Mesendoderm (in vitro differentiated cells): ENCODE measurements at places on chromosomes 3 and 15.

GRCh38 chr3:37137516-37137915 lies 36.9 kb downstream of the LRRFIP2 start:
- no peak for DNase-seq

DNA sequence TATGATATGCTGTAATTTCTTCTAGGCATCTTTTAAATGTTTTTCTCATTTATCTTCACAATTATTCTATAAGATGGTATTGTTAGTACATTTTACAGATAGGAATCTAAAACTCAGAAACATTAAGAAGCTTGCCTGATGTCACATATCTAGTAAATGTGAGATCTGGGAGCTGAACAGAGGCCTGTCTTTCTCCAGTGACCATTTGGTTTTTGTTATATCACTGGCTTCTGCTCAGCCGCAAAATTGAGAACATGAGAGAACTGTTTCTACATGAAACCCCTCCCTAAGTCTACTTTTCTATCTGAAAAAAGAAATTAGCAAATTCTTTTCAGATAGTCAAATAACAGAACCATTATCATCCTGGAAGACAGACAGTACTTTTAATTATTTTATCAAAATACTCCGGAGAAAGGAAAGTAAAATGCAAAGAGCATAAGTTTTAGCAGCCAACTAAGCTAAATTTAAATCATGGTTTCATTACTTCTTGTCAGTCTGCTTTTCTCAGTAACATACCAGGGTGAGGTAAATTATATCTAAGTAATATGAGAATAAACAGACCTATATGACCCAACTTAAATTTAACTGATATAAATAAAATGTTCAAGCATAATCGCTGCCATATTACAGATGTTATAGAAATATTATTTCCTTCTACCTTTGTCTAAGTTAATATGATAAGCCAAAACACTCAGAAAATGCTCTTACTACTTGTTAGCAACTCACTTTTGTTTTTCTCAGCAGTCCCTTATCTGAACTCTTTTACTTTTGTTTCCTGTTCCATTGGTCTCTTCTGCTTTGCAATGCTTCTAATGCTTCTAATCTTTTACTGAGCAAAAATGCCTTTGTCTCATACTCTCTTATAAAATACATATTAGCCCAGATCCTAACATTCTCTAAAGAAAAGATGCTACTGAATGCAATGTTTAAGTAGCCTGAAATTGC lies 68.0 kb upstream of the MBNL1 start:
- peak; percentile 13 for DNase-seq

DNA sequence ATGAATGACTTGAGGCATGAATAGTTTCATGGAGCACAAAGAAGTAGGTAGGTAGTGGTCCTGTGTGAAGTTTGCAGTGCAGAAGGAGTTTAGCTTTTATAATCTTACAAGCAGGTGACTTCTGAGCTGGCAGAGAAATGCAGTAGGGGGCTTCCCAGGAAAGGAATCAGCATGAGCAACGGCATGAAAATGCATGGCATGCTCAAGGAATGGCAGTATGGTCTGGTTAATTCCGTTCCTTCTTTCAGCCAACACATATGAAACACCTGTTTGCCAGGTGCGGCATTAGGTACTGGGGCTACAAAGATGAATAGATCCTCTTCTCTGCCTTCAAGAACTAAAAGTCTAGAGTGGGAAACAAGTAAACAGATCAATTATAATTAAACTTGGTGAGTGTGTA lies 138.0 kb upstream of the BHLHE40 start:
- DNase-seq: no peak

GRCh38 chr15:70091726-70092463 lies 5.8 kb downstream of the TLE3 start:
- DNase-seq: peak; percentile 87

DNA sequence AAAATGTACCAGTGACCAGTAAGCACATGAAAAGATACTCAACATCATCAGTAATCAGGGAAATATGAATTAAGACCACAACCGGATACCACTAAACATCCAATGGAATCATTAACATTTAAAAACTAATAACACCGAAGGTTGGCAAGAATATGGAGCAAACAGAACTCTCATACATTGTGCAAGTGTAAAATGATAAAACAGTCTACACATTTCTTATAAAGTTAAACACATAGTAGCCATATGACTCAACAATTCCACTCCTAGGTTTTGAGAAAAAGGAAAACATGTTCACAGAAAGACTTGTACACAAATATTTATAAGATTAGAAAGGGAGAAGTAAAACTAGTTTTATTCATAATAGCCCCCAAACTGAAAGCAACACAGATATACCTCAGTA lies 60.3 kb upstream of the SLCO2A1 start:
- DNase-seq: no peak

DNA sequence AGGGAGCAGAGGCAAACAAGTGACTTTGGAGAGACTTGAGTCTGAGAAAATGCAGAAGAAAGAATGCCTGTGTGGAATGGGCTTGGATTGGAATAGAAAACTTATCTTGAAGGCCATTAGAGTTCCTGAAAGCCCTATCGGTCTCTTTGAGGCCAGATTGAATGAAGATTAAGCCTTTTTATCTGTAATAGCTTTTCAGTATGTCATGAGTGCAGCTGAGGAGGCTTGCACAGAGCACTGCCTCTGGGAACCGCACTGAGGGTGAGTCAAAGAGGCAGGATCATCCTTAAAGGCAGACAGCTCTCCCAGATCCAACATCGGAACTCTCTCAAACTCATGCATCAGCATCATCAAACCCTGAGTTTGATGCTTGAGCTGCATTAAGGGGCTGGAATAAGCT lies 515.2 kb downstream of the NTRK3 start:
- DNase-seq: no peak

- no peak for DNase-seq
These were observed 243.5 kb upstream of the DCBLD2 start for GRCh38 chr3:99145031-99145430.

GRCh38 chr3:20999661-21000060 lies 751.3 kb downstream of the ZNF385D start:
- no peak for DNase-seq

GRCh38 chr3:33645060-33645647 lies 72.9 kb downstream of the CLASP2 start:
- DNase-seq: peak; percentile 75

- no peak for DNase-seq
These were observed 44.9 kb downstream of the FGF7 start for GRCh38 chr15:49467746-49468480.

GRCh38 chr15:69786136-69786701 lies 311.5 kb downstream of the TLE3 start:
- DNase-seq: no peak

- no peak for DNase-seq
These were observed 7.0 kb upstream of the NR2F2 start for GRCh38 chr15:96323319-96324145.

- no peak for DNase-seq
These were observed 543.7 kb downstream of the FHIT start for GRCh38 chr3:60707452-60708020.

DNA sequence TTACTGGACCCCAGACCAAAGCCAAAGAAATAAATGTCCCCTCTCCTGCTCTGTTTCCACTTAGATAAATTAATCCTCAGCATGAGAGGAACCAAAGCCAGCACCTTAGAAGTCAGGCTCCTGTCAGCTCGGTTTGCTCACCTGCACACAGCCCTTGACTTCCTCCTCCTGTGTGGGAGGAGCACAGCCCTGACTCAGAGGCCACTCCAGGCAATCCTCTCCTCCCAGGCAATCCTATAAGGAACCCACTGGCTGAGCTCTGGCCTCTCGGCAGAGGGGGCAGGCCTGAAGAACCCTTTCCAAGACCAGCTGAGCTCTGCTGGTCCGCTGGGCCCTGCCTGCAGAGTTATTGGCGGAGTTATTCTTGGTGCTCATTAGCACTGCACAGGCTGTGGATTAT lies 30.8 kb downstream of the LIPC start:
- peak; percentile 58 for DNase-seq

DNA sequence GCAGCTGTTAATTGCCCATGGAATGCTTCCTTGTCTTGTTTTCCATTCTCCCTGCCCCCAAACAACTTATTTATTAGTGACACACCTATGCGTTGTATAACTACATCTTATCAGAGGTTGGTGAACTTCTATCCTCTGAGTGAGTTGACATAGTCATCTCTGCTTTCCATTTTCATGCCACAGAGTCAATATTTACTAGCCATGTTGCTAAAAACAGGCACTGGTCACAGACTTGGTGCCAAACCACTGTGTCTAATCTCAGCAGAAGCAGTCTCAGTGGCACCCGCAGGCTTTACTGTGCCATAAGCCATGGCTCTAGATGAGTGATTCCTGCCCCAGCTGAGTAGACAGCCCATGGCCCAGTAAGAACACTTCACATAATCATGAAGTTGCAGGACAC lies 26.5 kb downstream of the DAPK2 start:
- DNase-seq: no peak

DNA sequence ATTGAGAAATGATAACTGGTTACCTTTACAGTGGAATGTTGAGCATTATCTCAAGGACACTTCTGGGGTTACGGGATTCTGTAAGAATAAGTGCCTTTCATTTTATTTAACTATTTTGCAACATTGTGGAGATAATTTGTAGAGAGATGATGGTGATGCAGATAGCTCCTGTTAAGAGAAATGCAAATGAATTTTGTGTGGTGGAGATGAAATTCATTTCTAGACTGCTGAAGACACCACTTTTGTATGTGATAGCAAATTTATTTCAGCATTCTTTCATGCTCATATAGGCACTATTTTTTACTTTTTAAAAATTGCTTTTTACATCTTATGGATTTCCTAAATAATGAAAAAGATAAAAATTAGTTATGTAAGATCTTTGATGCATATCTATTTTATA lies 463.3 kb upstream of the CBLB start:
- DNase-seq: no peak

DNA sequence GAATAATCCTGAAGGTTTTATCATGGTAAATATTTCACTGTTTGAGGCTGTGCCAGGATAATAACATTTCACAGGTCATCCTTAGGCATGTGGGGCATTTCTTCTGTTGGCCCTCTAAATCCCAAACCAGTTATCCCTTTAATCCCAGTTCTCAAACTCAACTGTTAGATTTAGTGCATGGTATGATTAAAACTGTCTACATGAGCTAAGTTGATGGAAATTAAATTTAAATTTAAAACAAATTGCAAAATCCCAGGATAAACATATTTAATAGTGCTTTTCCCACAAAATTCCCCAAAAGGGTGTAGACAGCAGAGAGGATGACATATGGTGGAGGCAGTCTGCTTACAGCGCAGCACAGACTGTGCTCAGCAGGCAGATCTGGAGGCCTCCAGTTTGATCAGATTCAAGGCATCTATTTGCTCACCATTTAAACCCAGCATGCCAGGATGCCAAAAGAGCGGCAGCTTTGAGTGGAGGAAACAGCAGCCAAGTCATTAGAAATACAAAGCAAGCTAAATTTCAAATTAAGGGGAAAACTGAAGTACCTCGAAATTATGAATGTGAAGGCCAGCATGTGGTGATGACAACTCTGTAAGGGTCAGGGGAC lies 325.8 kb downstream of the KCNH8 start:
- no peak for DNase-seq

GRCh38 chr15:89936786-89937265 lies 24.1 kb upstream of the ARPIN start:
- DNase-seq: no peak

DNA sequence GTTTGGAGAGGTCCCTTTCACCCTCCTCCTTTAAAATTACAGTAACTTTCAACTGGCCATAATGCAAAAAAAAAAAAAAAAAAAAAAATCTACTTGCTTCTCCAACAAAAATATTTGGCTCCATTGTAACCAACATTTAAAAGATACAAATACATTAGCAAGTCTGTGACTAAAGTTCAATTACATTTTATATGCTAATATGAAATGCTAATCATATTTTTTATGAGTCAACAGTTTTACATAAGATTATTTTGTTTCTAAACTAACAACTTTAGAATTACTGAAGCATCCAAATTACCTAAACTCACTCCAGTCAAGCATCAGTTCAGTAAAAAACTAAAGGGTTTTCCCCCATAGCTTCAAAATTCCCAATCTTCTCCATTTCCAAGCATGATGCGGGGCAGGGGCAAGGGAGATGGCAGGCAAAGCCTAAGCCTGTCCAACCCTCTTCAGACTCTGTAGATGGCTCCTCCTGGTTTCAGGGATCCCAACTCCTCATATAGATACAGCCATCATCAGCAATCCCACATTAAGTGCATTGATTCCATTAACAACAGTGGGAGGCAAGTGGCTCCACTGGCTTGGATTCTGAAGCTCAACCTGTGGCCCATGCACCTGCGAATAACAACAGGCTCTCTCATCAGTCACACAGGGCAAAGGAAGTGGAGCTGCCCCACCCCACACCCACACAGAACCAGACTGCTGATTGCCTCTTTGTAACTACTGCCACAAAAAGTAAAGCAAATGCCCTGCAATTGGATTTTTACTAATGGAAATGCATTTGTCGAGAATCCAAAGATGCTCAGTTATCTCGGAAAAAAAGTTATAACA lies 15.0 kb downstream of the SFMBT1 start:
- no peak for DNase-seq

- peak; percentile 4 for DNase-seq
These were observed 125.0 kb upstream of the TRIM42 start for GRCh38 chr3:140552898-140553297.

GRCh38 chr3:106288781-106289180 lies 420.0 kb upstream of the CBLB start:
- DNase-seq: no peak

GRCh38 chr15:69046781-69047180 lies 32.3 kb downstream of the NOX5 start:
- DNase-seq: no peak

- DNase-seq: peak; percentile 54
These were observed 195.1 kb downstream of the EPHA6 start for GRCh38 chr3:97009427-97010019.

DNA sequence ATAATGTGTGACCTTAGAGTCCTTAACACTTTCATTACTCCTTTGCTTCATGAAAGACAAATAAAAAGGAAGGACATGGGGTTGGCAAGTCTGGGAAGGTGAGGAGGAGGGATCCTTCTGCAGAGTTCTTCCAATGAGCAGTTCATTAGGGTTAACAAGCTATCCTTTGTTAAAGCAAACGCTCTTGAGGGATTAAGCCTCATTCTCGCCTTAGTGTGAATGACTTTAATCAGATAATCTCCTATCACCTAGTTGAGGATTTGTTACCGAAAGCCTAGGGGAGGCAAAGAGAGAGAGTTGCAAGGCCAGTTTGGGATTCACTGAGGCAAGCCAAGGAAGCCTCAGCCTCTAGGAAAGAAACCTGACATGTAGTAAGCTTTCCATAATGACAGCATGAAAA lies 7.4 kb upstream of the MBNL1 start:
- DNase-seq: peak; percentile 96

- DNase-seq: no peak
These were observed 418.0 kb downstream of the PLCL2 start for GRCh38 chr3:17302774-17303173.

- peak; percentile 64 for DNase-seq
These were observed 17.5 kb upstream of the GASK1A start for GRCh38 chr3:42961633-42962032.

GRCh38 chr3:182105875-182106274 lies 394.1 kb downstream of the SOX2 start:
- no peak for DNase-seq

DNA sequence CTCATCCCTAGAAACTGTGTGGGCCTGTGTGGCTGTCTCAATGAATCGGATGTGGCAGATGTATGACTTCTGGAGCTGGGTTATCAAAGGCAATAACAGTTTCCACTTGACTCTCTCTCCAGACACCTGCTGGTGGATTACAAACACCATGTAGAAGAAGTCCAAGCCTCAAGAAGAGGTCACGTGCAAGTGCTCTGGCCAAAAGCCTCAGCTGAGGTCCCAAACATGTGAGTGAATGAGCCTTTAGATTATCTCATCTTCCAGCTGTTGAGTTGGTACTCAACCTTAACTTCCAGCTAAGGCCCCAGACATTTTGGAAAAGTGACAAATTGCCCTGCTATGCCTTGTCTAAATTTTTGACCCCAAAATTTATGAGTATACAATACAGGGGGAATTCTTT lies 42.7 kb upstream of the IL12A start:
- no peak for DNase-seq
